ENCODE measurements at places on chromosomes 5 and 9.

- DNase-seq: no peak
These were observed 99.4 kb downstream of the DRD1 start for GRCh38 chr5:175344331-175345195.

- DNase-seq: no peak
These were observed 22.1 kb upstream of the TCERG1 start for GRCh38 chr5:146425023-146425422.

DNA sequence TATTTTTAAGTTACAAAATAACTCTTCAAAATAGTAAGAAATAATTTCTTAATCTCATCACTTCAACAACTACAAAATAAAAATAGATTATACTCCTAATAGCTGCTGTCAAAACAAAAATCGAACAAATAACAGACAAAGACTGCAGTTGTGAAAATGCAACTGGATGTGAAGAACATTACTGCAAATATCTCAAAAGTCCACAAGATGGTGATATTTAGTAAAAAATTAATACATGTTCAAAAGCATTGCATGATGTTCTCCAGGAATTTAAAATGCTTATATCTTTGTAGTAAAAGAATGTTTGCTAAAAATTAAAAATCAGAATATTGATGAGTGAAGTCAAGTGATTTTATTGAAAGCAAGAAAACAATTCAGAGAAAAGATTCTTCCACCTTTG, 66.2 kb downstream of the MPDZ start:
- DNase-seq: no peak

DNA sequence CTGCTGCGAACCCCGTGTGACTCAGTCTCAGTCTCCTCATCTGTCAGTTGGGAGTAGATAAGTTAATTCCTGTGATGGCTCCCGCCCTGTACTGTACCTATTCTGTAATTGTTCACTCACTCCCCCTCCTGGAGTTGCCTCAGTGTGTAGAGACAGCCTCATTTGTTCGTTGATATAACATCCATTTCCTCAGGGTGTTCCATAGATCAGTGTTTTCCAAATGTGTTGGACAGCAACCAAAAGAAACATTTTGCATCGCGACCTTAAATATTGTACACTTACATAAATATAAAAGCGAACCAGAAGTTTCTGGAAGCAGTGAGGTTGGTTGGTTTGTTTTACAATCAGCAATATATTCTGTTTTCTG, 698 bp downstream of the NFX1 start:
- DNase-seq: no peak

- no peak for DNase-seq
These were observed 41.6 kb downstream of the SLC44A1 start for GRCh38 chr9:105286098-105286497.

DNA sequence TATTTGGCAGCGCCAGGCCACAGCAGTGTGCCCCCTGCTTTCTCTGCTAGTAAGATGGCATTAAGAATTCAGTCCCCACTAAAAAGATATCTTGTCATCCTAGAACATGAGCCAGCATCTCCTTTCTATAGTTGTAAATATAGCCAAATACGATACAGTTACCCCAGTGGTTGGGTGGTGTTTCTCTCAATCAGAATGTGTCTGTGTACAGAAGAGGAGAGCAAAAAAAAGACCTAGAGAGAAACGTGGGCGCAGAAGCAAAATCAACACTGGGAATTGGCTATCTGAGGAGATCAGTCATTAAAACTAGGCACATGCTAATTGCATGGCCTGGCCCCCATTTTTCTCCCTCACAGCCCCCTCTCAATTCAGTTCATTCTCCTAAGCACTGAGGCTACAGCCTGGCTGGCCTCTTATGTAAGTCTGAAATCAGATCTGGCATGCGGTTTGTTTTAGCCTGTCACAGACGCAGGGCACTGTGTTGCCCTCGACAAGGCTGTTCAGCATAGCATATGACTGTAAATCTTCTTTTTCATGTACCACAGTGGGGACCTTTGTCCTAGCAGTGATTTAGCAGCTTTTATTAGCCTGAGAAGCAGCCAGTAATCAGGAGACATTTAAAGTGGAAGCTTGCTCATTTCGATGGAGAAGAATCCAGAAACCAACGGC, 57.8 kb downstream of the RORB start:
- no peak for DNase-seq

GRCh38 chr5:4082966-4083564, 487.4 kb downstream of the IRX1 start:
- no peak for DNase-seq

GRCh38 chr5:97418462-97418861, 235.4 kb upstream of the RIOK2 start:
- DNase-seq: no peak

DNA sequence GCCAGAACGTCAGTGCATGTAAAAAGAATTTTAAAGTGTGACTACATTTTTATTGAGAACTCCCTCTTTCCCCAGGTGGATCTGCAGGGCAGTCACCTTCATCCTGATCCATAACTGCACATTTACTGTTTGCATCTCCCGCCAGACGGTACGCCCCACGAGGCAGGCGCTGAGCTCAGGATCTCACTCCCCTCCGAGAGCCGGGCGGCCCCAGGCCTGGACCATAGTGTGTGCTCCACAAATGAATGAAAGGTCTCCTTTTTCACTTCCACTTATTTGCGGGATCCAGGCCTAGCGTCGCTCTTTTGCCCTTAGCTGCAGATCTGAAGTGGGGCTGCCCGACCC, 378 bp downstream of the DROSHA start:
- DNase-seq: no peak

DNA sequence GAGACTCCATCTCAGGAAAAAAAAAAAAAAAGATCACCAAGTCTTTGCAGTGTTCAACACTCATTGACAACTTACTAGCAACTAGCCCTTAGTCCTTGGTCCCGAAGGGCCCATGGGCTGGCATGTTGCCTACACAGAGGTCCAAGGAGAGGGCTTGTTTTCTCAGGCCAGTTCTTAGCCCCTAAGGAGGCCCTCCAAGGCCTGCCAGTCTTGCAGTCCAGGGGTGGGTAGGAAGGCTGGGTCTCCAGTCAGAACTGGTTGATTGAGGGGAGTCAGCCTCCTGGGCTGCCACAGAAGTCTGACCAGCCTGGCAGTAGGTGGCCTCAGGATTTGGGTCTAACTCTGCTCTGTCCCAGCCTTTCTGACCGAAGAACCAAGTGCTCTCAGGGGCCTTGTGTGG, 32.7 kb downstream of the IER5L start:
- DNase-seq: no peak

- DNase-seq: no peak
These were observed 673.0 kb downstream of the ELAVL2 start for GRCh38 chr9:23153058-23153457.

DNA sequence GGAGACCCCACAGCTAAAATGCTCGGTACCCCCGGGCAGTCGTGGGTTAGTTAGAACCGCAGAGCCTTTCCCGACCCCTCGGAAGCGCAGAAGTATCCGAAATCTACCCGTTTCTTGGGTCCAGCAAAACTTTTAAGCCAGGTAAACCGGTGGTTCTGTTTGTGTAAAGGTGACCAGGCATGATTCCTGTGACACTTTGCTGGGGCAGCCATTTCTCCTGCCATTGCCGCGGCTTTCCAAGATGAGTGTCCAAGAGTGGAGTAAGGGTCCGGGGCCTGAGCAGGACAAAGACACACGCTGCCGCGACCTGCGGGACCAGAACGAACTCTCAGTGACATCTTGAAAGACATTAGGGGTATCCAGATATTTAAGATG, 655 bp downstream of the MARVELD2 start:
- no peak for DNase-seq

- no peak for DNase-seq
These were observed 150.3 kb downstream of the CDH18 start for GRCh38 chr5:19837536-19838174.

DNA sequence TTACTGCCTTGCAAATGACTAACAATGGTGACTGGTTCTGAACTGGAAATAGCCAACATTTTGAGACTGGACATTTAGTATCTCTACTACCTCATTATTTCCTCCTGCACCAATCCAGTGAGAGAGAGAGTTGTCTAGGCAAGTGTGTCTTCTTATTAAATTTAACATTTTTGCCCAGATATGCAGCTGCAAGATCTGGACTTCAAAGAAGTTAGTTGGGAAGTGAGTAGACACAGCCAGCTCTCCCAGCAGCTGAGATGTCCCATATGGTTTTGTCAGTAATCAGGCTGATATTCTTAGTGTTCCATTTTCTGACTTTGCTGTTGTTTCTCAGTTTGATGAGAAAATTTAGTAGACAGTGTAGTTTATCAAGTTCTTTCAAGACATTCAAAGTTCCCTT, 1778.8 kb upstream of the CDH6 start:
- no peak for DNase-seq

- no peak for DNase-seq
These were observed 28.8 kb downstream of the ADAMTSL2 start for GRCh38 chr9:133563291-133563796.

DNA sequence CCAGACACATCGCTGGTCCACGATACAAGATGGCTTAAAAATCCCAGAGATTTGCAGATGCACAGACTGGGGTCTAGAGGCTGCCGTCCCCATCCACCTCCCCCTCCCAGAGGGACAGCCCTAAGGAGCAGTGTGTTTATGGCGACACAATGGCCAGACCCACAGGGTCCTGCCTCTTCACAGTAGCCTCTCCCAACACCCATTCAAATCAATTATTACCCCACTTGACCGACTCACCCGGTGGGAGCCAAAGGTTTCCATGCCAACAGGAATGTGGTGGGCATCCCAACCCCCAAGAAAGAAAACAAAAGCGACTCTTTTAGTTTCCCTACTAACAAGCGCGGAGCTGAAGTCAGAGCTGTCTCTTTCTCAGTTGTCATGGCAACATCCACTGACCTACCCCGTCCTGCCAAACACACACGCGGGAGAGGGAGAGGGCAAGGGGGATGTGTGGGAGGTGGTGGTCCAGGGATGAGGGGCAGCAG, 209.0 kb downstream of the TTLL11 start:
- DNase-seq: no peak

Data from stimulated activated CD4-positive, alpha-beta T cell treated with anti-CD3 and anti-CD28 coated beads, TNF-alpha, amount 100 ng/mL, for 1 hour (primary cell).